ENCODE measurements at places on chromosomes 13 and 19. TPM values are rescaled to one million over a fixed set of nuclear protein-coding genes. Genes with fewer than 3 reads are reported as not detected.
A peak's percentile ranks its signal among the peaks of the same experiment; 100 is the strongest.

Gene FXYD1
- total RNA-seq = 22.9 TPM

Gene CEACAM7
- total RNA-seq = not detected

Gene ZNF418
- total RNA-seq = 4.7 TPM

Gene ZNF552
- 2.0 TPM for total RNA-seq

Gene PNMA8B
- total RNA-seq = 0.16 TPM

Gene NKG7
- not detected for total RNA-seq

Gene SULT2A1
- not detected for total RNA-seq

Gene ZFP30
- 14.8 TPM for total RNA-seq

Gene SHD
- total RNA-seq = 1,129 TPM

Gene MBD3L3
- not detected for total RNA-seq

Gene COX6B1
- total RNA-seq = 547 TPM

Gene RASL11A
- total RNA-seq = 2.9 TPM

Gene XRCC1
- 32.1 TPM for total RNA-seq

Gene SLC5A5
- not detected for total RNA-seq

DNA sequence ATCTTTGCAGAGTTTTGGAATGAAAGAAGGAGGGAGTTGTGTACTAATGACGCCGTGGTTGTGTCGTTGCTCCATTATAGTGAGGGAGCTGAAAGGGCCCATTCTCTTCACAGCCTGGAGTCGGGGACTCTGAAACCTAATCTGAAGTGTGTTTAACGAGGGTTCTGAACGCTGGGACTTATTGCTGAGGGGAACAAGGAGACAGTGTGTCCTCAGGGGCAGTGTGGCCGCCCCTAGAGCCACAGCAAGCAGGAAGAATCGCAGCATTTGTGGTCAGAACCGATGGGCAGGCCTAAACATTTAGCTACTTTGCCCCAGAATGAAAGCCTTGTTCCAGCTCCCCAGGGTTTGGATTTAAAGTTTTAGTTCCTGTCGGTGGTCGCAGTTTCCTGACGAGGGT is 156.4 kb upstream of the RNF113B start:
- DNase-seq = no peak

GRCh38 chr19:3949997-3950859 is 17.4 kb downstream of the NMRK2 start:
- DNase-seq = no peak

DNA sequence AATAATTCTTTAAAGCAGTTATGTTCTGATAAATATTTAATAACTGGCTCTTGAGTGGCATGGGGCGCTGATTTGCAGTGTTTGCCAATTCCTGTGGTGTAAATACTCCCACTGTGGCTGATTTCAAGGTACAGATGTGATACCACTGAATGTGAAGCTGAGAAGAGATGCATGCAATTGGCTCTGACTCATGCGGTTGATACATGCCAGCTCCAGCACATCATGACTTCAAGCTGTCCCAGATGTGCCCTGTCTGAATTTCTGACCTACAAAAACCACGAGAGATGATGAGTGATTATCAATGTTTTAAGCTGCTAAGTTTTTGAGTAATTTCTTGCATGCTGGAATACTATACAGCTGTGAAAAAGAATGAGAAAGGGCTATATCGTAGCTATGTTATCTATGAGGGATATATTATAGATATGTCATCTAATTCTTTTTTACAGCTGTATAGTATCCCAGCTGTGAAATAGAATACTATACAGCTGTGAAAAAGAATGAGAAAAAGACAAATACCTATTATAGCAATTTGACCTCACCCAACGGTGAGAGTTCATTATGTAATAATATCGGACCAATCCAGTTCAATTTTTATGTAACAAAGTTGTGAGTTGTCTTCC is 7.6 kb upstream of the ACSBG2 start:
- no peak for DNase-seq

DNA sequence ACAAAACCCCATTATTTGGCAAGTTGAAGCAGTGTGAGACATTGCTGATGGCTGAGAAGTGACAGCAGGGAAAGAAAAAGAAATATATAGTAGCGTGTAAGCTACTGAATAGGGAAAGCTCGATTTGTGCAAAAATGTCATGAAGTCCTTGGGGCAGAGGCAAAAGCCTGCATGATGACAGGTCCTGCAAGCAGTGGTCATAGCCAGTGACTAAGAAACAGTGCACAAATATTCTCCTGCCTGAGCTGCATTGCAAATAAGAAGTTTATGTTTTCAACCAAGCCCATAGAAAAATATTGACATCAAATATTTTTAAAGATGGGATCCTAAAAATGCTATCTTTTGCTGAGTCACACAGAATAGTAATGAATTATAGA is 270.0 kb downstream of the SLITRK6 start:
- no peak for DNase-seq

- DNase-seq = no peak
Observed at GRCh38 chr19:46880431-46880830, 19.6 kb downstream of the ARHGAP35 start.

DNA sequence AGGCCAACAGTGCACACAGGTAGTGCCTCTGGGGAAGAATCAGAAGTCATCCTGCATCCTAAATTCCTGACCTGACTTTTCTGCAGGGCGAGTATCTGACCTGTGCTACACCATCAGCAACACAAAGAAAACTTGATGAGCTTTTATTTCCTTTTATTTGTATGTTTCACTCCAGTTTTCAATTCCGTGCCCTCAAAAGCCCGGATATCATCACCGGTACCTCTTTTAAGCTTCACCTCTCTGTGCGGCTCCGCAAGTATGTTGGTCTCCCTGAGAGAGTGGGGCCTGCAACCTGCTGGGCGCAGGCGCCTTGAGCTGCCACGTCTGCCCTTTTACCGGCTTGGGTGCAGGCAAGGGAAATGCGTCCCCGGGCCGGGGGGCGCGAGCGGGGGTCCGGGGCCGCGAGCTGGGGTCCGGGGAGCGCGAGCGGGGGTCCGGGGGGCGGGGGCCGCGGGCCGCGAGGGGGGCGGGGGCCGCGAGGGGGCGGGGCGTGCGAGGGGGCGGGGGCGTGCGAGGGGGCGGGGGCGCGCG is 4.3 kb upstream of the DUXA start:
- DNase-seq = peak; percentile 9

DNA sequence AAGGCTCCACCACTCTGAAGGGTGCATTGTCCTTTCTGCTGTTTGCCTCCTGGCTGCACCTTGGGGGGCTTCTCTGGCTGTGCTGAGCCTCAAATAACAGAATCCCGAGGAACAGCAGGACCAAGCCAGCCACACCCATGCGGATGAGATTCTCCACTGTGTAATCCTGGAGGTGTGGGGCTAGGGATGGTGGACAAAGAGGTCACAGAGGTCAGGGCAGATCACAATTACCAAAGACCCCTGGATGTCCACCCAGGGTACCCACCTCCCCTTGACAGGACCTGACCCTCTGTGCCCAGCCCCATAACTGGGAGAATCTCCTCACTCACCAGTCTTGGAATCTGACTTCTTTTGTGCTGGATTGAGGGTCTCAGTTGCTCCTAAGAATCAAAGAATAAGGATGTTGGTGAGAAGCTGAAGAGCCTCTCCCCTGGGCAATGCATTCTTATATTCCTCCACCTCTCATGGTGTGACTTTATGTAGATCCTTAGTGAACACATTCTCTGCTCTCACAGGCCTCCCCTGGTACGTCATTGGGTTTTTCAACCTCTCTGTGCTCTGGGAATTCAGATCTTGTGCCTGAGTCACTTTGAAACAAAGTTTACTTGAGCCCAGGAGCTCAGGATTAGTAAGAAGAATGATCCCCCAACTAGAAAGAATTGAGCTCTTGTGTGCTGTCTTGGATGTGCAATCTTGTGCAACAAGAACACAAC is 5.2 kb downstream of the LILRA4 start:
- no peak for DNase-seq

DNA sequence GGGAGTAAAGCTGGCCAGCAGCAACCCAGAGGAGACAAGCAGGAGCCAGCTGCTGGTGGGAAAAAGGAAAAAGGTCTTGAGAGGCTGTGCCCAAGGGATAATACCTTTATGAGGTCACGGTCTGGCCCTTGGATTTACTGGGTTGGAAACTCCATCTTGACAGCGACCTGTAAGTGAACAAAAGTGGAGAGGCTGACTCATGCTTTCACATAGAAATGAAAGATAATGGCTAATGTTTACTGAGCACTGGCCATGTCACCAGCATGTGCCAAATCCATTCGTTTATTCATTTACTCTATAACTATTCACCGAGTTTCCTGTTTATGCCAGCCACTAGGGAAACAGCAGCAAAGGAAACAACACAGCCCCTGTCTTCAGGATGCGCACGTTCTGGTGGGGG is 4.7 kb downstream of the VRK3 start:
- DNase-seq = no peak

GRCh38 chr13:51213173-51213728 is 8.9 kb upstream of the FAM124A start:
- no peak for DNase-seq

DNA sequence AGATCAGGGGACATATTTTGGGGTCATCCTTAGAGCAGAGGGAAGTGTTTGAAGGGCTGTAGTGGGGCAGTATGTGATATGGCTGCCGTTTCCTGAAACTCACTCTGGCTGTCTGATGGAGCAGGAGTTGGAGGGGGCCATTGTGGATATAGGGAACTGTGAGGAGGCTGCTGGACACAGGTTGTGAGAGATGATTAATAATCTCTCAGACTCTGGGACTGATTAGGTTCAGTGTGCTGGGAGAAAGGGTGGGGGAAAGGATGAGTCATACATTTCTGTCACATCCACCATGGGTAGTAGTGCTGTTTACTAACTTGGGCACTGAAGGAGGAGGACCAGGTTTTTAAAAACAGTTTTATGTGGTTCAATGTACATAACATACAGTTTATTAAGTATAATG is 4.8 kb downstream of the B3GLCT start:
- peak; percentile 15 for DNase-seq

- peak; percentile 39 for DNase-seq
Observed at GRCh38 chr19:46745521-46746280, at the start of gene FKRP. Gene FKRP (plus strand): TSS chr19:46746057. CDS start chr19:46755451, 9,394 bp downstream.

- no peak for DNase-seq
Observed at GRCh38 chr19:29504454-29504853, 21.3 kb upstream of the VSTM2B start.

- DNase-seq = no peak
Observed at GRCh38 chr19:23554548-23554947, 132.5 kb downstream of the ZNF675 start.

GRCh38 chr13:51020600-51020999 is 90.5 kb downstream of the C13orf42 start:
- no peak for DNase-seq

DNA sequence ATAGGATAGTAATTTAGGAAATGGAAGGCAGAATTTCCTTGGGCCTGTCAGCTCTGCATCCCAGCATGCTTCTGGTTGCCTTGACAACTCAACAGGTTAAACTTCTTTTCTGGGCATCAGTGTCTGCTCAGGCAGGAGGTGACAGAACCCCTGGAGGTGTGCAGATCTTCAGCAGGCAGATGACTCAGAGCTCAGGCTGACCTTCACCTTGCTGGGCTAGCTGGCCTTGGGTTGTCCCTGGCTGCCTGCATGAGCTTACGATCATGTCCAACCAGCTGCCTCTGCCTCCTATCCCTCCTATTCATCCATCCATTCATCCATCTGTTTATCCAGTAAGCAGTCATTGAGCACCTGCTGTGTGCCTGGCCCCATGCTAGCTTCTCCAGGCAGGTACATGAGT is 81.2 kb upstream of the KCTD15 start:
- DNase-seq = no peak

DNA sequence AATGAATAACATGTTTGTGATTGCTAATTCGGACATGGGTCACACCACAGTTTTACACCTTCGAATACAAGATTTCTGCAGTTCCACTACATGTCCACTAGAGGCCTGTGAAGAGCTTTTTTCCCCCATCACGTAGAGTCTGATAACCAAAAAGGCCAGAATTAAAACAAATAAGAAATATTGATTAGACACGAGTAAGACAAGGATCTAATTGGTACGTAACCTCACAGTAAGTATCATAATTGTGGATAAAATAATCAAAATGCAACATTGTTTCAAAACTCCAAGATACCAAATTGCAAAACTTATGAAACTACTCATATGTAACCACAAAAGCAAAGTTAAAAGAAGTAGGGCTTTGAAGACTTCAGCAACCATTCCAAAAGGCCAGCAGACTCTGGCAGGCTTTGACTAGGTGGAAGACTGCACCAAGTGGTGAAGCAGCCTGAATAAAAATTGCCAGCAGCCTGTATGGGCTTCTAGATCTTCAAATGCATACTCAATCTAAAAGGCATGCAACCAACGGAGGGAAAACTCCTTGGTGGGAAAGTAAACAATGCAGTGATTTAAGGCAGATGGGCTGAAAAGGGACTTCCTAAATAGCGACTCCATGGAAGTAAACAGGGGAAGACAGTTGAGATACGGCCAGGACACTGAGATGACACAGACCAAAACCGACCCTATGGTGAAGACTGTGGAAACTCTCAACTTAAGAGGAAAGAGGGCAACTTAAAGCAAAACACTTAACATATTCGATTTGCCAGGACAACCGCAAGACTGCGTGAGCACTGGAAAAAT is 56.7 kb downstream of the STARD13 start:
- peak; percentile 76 for DNase-seq

DNA sequence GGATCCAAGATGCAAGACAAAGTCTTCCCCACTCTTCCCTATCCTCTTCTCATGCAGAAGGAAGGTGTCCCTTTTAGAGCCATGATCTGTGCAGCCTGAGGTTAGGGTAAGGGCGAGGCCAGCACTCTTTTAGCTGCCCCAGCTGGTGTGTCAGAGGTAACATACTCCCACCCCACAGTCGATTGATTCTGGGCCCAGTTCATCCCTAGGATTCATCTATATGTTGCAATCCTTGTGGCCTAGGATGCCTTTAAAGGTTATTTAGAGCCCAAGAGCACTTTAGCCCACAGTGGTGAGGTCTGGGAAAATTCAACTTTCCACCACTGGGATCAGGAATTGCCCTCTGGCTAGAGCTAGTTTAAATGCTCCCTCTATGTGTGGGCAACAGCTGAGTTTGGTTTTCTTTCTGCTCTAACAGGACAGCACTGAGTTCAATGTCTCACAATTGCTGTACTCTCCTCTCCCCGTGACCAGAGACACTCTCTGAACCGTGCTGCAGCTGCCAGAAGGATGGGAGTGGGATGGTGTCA is 201.3 kb upstream of the SERP2 start:
- no peak for DNase-seq

DNA sequence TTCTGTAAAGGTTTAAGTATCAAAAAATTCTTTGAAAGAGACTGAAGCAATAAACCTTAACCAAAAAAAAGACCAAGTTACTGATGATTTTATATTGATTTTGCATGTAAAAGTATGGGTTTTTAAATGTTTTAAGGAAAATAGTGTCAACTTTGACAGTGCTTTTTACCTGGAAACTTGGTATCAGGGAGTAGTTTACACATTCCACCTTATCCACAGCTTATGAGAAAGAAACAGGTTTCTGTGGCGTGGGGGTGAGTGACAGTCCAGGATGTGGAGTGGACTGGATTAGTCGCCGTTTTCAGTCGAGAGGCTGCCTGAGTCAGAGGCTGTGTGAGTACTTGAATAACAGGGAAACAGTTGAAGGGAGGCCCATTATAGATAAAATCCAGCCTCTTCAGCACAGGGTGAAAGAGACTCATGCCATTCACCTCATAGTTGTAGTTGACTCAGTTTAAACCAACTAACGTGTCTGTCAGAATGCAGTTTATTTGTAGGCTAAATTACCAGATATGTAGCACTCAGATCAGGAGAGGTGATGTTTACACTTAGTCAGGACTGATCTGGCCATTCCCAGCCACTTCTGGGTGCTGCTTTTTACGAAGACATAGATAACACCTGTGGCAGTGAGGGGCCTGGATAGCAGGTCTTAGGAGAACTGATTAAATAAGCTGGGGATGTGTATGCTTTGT is 595 bp upstream of the GPR183 start:
- DNase-seq = peak; percentile 64

Data from myocyte (in vitro differentiated cells).